ENCODE measurements at places on chromosomes 5 and 9.

GRCh38 chr5:58871648-58872242 lies 288.9 kb downstream of the RAB3C start:
- DNase-seq = peak; percentile 56

DNA sequence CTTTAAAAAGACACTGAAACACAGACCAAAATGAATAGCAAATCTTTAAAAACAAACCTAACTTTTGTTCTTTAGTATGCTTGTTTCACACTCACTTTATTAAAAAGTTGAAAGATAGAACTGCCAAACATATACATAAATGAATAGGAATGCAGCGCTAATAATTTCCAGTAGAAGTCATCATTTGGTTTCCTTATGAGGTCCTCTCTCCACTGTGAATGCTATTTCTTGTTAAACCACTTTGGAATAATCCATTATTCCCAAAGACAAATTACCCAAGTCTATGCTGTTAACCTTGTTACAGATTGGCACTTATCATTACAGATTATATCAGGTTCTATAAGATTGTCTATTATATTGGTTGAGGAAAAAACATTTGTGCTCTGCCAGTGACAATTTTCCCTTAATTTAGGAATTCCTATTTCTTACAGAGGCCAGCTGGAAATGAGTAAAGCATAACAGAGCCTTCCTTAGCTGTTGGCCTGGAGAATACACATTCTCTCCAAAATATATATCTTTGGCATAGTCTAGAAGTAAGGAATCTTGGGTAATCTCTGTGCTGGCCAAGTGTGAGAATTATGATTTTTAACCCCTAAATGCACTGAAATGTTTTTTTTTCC lies 29.3 kb upstream of the MINAR2 start:
- DNase-seq = no peak

DNA sequence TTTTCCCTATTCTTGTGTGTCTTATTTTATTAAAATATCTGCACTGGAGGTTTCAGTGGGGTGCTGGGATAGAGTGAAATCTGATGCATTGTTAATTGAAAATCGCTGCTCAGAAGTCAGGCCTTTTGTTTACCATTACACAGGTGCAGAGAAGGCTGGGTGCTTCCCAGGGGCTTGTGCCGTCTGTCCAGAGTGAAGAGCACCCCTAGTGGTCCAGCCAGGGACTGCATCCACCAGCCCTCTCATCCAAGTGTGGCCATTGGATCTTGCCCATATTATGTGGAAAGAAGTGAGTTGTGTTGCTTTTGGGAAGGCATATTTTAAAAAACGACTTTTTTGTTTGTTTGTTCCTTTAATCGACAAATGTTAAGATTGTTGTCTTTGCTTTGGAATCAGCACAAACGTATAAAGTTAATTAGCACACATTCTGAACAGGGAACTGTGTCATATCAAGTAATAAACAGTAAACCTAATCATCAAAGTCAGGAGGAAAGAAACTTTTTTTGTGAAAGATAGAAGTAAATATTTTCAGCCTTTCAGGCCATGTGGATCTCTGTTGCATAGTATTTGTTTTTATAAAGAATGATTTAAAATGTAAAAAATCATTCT lies 315.6 kb downstream of the MTRR start:
- DNase-seq = peak; percentile 11

- no peak for DNase-seq
These were observed 6.3 kb downstream of the CCDC180 start for GRCh38 chr9:97313746-97314145.

GRCh38 chr5:172680921-172681320 lies 39.9 kb downstream of the NEURL1B start:
- no peak for DNase-seq

DNA sequence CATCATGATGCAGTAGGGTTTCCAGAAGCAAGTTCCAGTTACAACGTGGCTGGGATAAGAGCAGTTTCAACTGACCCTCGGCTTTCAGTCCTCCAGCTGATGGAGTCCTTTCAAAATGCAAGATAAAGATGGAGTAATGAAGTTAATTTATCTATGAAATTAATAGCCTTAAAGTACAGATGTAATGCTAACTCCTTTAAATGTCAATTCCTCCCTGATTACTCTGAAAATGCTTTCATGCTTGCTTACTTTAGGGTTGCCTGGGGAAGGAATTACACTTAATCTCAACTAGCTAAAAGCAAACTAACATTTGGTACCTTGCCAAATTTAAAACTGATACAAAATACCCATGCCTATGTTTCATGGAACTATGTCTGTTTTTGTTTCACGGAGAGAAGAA lies 178.4 kb downstream of the KIAA0825 start:
- DNase-seq = peak; percentile 24

DNA sequence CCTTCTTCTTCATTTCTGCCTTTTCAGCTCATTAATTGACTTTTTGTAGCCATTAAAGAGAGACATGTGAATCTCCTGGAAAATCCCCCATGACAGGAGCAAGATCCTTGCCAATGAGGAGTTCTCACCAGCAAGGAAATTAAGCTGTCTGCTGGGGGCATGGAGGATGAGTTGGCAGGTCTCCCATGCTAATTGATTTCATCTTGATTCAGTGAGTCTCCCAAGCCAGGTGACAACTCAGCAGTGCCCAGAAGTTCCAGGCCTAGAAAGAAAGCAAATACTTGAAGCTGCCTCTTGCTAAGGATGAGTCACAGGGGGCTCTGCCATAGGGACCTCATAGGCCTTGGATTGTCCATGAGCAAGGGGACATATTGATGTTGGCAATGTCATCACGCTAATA lies 30.0 kb upstream of the ADRA1B start:
- no peak for DNase-seq

DNA sequence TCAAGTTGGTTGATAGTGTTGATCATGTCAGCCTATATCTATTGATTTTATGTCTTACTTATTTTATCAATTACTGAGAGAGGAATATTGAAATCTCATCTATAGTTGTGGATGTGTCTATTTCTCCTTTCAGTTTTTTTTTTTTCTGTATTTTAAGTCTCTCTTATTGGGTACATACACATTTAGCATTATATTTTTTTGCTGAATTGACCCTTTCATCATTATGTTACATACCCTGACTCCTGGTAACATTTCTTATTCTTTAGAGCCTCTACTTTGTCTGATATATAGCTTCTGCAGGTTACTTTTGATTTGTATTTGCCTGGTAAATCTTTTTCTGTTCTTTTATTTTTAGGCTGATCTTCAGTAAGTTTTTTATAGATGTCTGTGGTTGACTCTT lies 179.5 kb downstream of the GDNF start:
- DNase-seq = no peak

DNA sequence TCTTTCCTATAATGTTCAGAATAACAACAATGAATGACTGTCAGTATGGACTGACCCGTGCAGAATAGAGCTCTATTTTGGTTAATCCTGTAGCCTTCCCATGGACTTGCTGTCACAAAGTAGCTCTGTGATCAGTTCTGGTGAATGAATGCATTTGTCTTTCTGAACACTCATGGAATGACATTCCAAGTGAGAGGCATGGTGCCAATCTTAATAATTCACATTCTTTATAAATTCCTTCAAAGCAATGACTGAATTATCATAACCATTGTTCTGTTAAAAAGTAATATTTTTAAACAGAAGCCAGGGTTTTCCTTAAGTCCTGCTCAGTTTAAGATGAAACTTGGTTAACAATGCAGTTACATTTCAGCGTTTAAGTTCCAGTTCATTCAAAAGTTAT lies 360.5 kb downstream of the ICE1 start:
- no peak for DNase-seq

DNA sequence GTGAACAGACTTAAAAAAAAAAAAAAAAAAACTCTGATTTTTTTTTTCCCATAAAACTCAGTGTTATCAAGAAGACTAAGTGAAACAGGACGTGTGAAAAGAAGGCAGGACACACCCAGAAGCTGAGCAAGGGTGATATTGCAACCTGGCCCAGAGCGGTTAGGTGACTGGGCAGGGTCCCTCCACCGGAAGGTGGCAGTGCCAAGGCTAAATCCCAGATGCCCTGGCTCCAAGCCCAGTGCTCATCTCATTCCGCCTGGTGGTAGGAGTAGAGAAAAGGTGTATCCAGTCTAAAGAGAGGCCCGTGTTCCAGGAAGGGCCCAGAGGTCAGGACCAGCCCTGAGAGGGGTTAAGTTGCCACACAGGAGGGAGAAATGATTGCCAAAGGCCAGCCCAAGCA lies 51.5 kb upstream of the SAP30L start:
- no peak for DNase-seq

GRCh38 chr5:156230887-156231286 lies 96.1 kb upstream of the SGCD start:
- no peak for DNase-seq
